ENCODE measurements at places on chromosomes 2 and 18. TPM values are rescaled to one million over a fixed set of nuclear protein-coding genes. Genes with fewer than 3 reads are reported as not detected.

GRCh38 chr2:27471961-27472360 lies 17.6 kb downstream of the IFT172 start:
- no peak for DNase-seq

DNA sequence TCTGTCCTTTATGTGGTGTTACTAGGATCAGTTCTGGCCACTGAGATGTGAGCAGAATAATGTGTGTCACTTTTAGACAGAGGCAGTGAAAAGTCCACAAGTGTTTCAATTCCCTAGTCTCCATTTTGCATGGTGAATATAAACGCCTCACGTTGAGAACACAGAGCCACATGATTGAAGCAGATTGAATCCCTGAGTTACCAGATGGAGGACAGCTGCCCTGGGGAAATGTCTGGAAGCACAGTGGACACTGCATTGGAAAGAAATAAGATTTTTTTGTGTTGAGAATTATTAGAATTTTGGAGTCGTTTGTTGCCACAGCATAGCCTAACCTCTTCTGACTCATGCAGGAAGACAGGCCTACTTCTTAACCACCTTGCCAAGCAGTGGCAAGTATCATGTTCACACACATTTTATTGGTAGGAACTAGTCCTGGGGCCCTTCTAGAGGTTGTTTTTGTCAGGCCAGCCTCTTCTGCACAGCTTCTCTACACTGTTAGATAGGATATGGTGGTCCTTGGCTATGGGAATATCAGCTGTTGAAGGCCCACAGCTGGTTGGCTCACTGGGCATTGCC lies 188.6 kb downstream of the TMEM182 start:
- no peak for DNase-seq

GRCh38 chr18:59148192-59148591 lies 8.5 kb downstream of the SEC11C start:
- no peak for DNase-seq

DNA sequence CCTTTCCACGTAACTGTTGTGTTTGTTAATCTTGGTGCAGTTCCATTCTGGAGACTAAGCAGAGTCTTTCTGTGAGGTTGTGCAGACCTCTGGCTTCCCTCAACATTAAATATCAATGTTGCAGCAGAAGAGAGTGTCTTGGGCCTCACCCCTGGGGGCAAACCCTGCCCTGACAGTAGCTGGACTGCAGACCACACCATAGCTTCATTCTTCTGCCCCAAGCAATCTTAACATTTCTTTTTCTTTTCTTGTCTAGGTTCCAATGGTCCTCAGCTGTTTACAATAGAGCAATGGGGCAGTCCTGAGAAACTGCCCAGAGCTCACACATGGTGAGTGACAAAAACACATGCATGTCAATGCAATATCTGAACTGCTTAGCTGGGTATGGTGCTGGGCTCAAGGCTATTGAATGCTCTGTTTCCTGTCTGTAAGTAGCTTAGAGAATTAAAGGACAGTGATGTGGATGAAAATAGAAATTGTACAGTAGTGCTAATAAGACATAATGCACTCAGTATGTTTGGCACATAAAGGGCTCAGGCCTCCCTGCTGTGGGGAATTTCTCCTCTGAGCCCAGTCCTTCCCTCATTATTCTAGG lies 237.6 kb downstream of the ALPK2 start:
- DNase-seq, result no peak

Gene SLC9A2
- not detected for total RNA-seq

Data from right atrium auricular region (tissue), 2 donors.